ENCODE measurements at places on chromosomes 3 and 15. TPM values are rescaled to one million over a fixed set of nuclear protein-coding genes. Genes with fewer than 3 reads are reported as not detected.

Gene GNAT1
- not detected for total RNA-seq

GRCh38 chr3:129231331-129232119 is 17.9 kb upstream of the COPG1 start:
- no peaks in the 10 kb centered on the region for H3K36me3 ChIP-seq
- no peak for DNase-seq
- peaks cover 14% of the 10 kb centered on the region for H3K4me1 ChIP-seq
- no peak overlapping the region for H3K27ac ChIP-seq
- no peaks in the 10 kb centered on the region for H3K27me3 ChIP-seq

DNA sequence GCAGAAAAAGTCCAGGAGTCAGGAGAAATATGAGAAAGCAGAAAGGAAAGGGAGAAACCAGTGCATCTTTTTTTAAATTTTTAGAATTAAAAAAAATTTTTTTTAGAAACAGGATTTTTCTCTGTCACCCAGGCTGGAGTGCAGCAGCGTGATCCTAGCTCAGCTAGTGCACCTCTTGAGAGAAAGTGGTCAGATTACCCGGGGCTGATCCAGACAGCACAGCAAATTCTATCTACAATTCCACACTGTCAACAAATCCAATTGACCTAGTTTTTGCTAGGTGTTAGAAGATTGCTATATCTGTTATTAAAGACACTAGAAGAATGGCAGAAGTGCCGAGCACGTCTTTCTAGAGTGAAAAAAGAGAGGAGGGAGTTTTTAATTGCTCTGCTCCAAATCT is 117.3 kb downstream of the RFTN1 start:
- H3K27me3 ChIP-seq, result no peaks in the 10 kb centered on the region
- H3K27ac ChIP-seq, result no peak overlapping the region
- no peak for DNase-seq
- H3K4me3 ChIP-seq, result no peak overlapping the region
- H3K4me1 ChIP-seq, result peaks cover 16% of the 10 kb centered on the region

DNA sequence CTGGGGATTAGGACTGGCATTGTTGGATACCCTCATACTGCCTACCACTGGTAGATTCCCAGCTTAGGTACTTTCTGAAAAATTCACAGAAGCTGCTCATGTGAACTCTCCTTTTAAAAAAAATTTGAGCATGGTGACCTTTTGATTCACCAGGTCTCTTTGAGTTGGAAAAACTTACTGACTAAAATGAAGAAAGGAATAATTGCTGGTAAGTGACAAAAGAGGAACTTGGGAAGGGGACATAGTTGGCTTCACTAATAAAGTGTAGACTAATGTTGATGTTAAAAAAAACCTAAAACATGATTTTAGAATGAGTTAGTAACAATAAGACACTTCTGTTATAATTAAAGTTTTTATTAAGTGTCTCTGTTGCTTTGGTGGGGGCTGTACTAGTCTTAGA is 8.6 kb downstream of the VPS8 start:
- no peak overlapping the region for H3K27ac ChIP-seq
- H3K4me3 ChIP-seq, result no peak overlapping the region
- H3K36me3 ChIP-seq, result no peaks in the 10 kb centered on the region

DNA sequence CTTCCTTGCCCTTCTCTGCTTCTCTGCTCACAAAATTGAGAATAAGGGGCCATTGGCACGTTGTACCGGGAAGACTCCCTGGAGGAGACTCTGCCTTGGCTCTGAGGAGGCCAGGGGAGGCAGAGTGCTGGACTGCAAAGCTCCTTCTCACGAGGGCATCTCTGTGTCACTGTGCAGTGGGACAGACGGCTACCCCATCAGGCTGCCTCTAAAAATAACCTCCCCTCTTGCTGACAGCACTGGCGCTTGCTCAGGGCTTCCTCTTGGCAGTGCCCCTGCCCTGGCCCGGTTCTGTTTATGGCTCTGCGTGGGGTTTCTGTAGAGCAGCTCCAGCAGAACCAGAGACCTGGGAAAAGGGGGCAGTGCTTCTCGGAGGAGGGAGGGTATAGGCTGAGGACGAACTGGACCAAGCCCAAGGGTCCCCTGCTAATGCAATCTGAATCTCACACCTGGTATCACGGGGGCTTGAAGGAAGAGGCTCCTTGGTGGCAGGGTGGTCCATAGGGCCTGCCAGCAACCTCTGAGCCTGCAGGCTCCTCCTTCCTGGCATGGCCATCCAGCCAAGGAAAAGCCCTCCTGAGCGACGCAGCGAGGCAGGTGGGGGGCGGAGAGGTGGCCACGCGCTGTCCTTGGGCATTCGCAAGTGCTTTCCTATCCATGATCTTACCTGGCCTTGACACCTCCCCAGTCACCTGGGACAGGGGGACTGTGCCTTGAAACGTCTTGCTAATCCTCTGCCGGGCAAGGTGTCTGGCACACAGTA is 63.3 kb upstream of the TLE3 start:
- H3K27ac ChIP-seq, result no peak overlapping the region
- no peak for DNase-seq
- H3K4me1 ChIP-seq, result peaks cover 42% of the 10 kb centered on the region
- peaks cover 14% of the 10 kb centered on the region for H3K27me3 ChIP-seq
- no peaks in the 10 kb centered on the region for H3K36me3 ChIP-seq

- H3K4me1 ChIP-seq, result no peaks in the 10 kb centered on the region
- no peaks in the 10 kb centered on the region for H3K36me3 ChIP-seq
- no peaks in the 10 kb centered on the region for H3K27me3 ChIP-seq
- no peak overlapping the region for H3K4me3 ChIP-seq
Measured at GRCh38 chr3:72408983-72409779, 439.1 kb downstream of the SHQ1 start.

Gene AVEN
- total RNA-seq, result 21.5 TPM

DNA sequence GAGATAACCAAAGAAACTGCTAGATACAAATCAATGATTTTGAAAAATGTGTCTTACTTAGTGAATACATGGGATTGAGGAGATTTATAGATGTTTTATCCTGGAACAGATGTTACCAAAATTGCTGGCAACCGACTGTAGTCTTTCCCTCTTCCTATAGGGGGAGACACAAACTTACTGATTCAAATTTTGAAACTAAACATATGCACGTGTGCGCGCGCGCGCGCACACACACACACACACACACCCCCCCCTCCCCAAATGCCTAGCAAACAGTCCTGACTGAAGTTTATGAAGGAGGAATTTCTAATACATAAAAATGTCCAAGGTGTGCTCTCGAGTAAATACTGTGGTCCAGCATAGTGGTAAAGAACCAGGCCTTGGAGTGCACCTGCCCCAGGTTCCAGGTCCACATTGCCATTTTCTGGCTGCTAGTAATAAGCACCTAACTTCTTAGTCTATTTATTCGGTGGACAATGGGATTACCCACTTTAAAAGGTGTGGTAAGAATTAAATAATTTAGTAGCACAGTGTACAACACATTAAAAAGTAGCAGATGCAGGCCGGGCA is 18.5 kb upstream of the C3orf62 start:
- DNase-seq, result no peak
- no peak overlapping the region for H3K27ac ChIP-seq
- no peak overlapping the region for H3K4me3 ChIP-seq
- no peaks in the 10 kb centered on the region for H3K27me3 ChIP-seq
- peaks cover 80% of the 10 kb centered on the region for H3K36me3 ChIP-seq

DNA sequence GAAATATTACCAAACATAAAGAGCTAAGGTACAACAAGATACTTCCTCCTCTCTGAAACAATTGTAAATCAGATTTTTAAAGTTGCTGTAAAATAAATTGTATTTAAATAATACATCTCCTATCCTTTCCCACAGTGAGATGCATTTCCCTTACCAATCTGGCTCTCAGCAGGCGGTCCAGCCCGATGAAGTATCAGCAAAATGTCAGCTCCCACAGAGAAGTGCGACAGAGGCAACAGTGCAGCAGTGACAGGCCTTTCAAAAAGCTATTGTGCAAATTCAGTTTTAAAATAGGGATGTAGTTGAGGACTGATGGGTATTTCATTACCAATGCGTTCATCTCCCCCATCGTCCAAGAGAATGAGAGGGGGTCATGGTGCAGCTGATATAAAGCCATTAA is 733.2 kb upstream of the GOLIM4 start:
- no peaks in the 10 kb centered on the region for H3K36me3 ChIP-seq
- no peaks in the 10 kb centered on the region for H3K4me1 ChIP-seq
- H3K27ac ChIP-seq, result no peak overlapping the region
- DNase-seq, result no peak
- no peaks in the 10 kb centered on the region for H3K27me3 ChIP-seq

- H3K4me1 ChIP-seq, result peaks cover 73% of the 10 kb centered on the region
- peak overlapping the region; percentile 80 for H3K27ac ChIP-seq
- H3K36me3 ChIP-seq, result peaks cover 6% of the 10 kb centered on the region
- H3K27me3 ChIP-seq, result no peaks in the 10 kb centered on the region
- peak; percentile 89 for DNase-seq
Measured at GRCh38 chr15:101187820-101188636, 63.8 kb downstream of the CHSY1 start.

Gene SCAANT1
- total RNA-seq, result not detected

Gene SPINK8
- total RNA-seq, result not detected

DNA sequence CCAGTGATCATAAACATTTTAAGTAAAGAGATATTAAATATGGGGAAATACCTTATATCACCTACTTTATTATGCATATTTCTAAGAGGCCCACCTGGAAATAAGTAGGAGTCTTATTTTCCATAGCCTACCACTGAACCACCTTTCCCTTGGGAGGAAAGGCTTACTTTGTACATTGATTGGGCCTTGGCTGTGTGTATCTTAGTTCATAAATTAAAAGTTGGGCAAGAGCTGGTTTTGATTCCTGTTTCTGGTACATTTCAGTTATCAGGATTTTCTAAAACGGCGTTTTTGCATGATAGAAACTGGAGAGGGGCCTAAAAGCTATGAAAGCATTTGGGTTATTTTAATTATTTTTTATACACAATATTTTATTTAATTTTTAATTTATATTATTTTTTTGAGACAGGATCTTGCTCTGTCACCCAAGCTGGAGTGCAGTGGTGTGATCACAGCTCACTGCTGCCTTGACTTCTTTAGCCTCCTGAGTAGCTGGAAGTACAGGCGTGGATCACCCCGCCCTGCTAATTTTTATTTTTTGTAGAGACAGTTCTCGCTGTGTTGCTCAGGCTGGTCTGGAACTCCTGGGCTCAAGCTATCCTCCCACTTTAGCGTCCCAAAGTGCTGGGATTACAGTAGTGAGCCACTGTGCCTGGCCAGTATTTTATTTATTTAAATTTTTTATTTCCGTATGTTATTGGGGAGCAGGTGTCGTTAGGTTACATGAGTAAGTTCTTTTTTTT is 2.6 kb downstream of the GMPS start:
- H3K4me3 ChIP-seq, result no peak overlapping the region
- H3K36me3 ChIP-seq, result no peaks in the 10 kb centered on the region
- H3K4me1 ChIP-seq, result peaks cover 8% of the 10 kb centered on the region
- H3K27me3 ChIP-seq, result no peaks in the 10 kb centered on the region
- no peak for DNase-seq
- no peak overlapping the region for H3K27ac ChIP-seq

GRCh38 chr15:82040862-82041261 is 5.0 kb downstream of the MEX3B start:
- H3K4me3 ChIP-seq, result no peak overlapping the region
- peaks cover 20% of the 10 kb centered on the region for H3K4me1 ChIP-seq
- peaks cover 13% of the 10 kb centered on the region for H3K36me3 ChIP-seq

GRCh38 chr3:156445117-156446090 is 109.5 kb downstream of the SSR3 start:
- no peaks in the 10 kb centered on the region for H3K36me3 ChIP-seq
- H3K27me3 ChIP-seq, result no peaks in the 10 kb centered on the region
- DNase-seq, result no peak
- H3K4me1 ChIP-seq, result peaks cover 10% of the 10 kb centered on the region
- H3K4me3 ChIP-seq, result no peak overlapping the region

DNA sequence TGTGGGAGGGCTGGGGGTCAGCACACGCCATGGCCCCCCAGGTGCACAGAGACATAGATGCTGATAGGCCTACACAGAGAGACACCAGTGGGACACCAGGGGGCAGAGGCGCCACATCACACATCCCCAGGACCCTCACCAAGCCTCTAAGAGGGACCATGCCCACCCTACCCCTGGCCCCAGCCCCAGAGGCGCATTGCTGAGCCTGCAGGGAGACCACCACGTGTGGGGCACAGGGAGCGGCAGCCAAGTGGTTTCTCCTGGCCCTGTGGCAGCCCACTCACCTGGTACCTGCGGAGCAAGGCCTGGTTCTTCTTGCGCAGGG is 1.2 kb downstream of the CCDC9B start:
- DNase-seq, result no peak
- H3K36me3 ChIP-seq, result no peaks in the 10 kb centered on the region
- H3K4me1 ChIP-seq, result peaks cover 79% of the 10 kb centered on the region

DNA sequence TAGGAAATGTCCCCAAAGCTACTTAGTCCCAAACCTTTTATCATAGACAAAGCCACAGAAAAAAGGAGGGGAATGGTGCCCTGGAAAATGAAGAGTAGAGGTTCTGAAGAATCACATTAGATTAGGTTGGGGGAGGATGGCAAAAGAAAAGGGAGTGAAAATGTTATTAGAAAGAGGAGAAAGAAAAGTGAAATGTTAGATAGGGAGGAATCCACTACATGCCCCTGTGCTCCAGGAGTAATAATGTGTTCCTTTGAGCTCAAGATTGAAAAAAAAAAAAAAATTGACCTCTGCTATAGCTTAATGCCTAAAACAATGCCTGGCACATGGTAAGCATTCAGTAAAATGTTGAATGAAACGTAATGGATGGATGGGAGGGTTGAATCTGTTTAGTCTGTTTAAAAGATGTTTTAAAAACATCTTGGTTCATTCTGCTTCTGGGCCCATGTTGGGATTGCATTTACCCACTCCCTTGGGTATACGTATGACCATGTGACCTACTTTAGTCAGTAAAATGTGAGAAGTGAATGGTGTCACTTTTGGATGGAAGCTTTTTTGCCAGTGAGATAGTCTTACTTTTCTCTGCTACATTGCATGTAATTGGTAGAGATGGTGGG is 19.0 kb downstream of the MAPK6 start:
- no peak overlapping the region for H3K4me3 ChIP-seq
- DNase-seq, result no peak
- peaks cover 9% of the 10 kb centered on the region for H3K4me1 ChIP-seq
- no peak overlapping the region for H3K27ac ChIP-seq
- peaks cover 2% of the 10 kb centered on the region for H3K36me3 ChIP-seq
- H3K27me3 ChIP-seq, result no peaks in the 10 kb centered on the region

Measured in muscle of leg (tissue), 16 donors.